Hippocampal formation (tissue), 2 donors: ENCODE measurements at places on chromosomes 1 and 21.

DNA sequence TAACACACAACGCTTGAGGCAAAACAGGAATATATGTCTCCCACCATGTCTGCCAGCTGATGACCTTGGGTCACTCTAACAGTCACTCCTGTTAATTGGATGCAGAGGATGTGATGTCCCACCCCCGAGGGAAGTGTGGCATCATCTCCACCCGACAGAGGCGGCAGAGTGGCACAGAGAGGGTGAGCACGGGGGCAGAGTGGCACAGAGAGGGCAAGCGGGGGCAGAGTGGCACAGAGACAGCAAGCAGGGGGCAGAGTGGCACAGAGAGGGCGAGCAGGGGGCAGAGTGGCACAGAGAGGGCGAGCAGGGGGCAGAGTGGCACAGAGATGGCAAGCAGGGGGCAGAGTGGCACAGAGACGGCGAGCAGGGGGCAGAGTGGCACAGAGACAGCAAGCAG lies 44.3 kb downstream of the DISP3 start:
- no peak for DNase-seq

DNA sequence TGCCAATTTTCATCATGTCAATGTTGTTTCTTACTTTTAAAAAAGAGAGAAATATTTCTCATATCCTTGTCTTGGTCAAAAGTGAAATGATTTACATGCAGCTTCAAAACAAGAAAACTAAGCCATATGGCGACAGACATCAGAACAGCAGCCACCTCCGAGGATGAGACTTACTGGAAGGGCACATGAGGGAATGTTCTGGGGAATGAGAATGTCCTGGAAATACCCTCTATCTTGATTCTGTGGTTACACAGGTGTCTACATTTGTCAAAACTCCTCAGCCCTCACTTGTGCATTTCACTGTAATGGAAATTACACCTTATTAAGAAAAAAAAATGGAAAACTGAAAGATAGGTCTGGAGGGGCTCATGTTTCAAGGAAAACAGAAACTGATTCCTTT lies 14.2 kb upstream of the ECE1 start:
- DNase-seq, result no peak

- DNase-seq, result no peak
Measured at GRCh38 chr1:3919706-3920105, 19.6 kb upstream of the C1orf174 start.

- peak; percentile 16 for DNase-seq
Measured at GRCh38 chr1:241934201-241934848, 23.2 kb upstream of the BECN2 start.

GRCh38 chr1:17494114-17494729 lies 45.3 kb upstream of the ARHGEF10L start:
- DNase-seq, result peak; percentile 14

- peak; percentile 55 for DNase-seq
Measured at GRCh38 chr1:220879076-220879508, at the start of gene HLX. Gene HLX (plus strand): TSS chr1:220879443. CDS start chr1:220879858, 415 bp downstream.

DNA sequence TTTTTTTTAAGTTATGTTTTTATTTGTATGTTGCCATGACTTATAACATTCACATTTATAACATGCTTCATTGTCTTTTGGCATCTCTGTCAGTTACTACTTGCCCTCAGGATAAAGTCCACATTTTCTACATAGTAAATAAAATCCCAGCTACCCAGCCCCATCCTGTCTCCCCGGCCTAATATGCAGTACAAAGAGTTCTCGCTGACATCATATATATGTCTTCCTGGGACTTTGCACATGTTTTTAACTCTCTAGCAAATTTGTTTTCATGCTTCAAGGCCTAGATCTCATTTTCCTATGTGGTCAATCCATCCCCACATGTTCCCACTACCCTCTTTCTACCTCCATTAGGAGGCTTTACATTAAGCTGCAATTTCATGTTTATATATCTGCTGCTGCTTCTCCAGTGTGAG lies 33.0 kb upstream of the IVNS1ABP start:
- no peak for DNase-seq

GRCh38 chr1:20602851-20603450 lies 14.1 kb downstream of the CDA start:
- no peak for DNase-seq

- DNase-seq, result no peak
Measured at GRCh38 chr1:70891051-70891843, 156.4 kb downstream of the PTGER3 start.

DNA sequence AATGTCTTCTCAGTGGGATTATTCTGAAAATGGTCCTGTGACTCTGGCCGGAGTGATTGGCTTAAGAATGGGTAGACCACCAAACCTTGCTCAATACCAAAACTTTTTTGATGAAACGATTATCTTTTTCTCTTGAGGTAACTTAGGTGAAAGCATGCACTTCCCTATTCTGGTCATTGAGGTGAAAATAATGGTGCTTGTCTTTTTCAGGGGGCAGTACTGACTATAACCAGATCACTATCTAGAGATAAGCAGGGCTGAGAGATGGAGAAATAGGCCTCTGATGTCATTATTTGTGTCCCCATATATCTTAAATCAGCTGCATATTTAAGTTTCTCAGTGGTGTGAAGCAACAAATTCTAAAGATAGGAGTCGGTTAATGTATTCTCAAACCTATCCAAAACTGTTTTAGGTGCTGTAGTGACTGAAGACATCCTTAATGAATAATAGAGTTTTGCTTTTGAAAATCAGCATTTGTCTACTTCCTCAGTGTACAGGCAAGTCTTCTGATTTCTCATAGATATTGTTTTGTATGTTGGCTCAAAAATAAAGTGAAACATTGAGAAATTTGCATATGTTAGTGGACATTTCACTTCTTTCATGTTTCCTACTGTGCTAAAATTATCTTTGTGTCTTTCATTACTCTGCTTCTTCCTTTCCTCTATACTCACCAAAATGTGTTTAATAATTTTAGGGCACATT lies 735.3 kb upstream of the ADGRL4 start:
- no peak for DNase-seq

- no peak for DNase-seq
Measured at GRCh38 chr1:42250164-42250563, 84.9 kb downstream of the FOXJ3 start.

DNA sequence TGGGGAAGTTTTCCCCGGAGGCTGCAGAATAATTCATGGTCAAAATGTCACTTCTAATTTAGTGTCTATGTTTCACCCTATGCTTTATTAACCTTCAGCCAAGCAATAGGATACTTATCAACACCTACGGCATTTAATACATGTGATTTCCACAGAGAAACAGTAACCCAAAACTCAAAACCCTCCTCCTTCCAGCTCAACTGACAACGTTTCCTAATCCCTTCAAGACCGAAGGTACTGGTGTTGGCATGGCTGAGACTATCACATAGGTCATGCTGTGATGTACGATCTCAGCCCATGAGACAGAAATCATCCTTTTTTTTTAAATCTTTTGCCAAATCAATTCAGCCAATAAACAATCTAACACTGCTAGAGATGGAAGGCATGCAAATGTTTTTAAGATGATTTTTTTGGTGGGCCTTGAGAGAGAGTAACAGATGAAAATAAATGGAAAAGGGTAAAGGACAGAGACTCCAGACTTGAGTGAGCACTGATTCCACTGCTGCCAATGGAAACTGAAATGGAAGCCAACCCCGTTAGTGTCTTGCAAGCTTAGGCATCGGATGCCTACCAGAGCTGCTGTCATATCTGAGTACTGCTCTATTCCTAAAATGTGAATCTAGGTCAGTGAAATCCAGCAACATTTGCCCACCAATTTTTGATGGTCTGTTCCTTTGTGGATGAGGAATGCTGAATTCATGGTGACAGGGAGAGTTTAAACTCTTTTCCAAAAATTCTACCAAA lies 63.4 kb upstream of the BCL10 start:
- no peak for DNase-seq

DNA sequence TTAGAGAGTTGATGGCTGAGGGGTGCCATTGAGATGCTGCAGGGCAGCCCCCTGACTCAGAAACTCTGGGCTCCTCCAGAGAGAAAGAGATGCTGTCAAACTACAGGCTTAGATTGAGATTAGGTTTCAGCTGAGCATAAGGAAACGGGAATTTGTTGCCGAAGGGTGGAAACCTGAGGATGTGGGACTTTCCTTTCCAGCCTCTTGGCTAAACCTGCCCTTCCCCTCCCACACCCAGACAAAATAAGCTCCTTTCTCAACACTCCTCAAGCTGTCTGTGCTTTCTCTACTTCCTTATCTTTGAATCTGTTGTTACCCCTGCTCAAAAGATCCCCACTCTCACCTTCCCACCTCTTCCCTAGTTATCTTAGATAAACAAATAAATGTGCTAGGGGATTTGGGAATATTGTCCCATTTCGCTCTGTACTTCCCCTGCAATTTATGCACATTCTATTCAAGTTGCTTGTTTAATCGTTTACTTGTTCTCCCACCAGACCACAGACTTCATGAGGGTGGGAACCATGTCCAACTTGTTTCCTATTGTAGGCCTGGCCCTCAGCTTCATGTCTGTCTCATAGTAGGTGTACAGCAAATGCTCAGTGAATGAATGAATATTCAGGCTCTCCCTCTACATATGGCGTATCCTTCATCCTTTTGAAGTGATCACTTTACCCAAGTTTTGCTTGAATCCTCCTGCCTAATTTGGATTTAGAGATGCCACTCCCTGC lies 30.6 kb upstream of the MARK1 start:
- DNase-seq, result no peak

DNA sequence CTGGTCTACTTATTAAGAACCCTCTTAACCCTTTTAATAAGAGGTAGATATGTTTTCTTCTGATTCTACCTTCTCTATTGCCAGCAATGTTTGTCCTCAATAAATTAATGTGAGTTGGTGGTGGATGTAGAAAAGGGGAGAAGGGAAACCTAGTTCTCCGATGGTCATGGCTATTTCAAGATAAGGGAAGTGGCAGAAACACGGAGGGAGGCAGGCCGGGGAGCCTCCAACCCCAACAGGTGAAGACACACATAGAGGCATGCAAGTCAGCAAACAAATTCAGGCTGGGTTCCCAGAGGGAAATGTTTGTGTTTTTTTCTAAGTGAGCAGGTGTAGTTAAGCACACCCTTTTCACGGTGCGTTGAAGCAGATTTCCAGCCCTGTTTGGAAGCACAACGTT lies 31.0 kb upstream of the CLDN14 start:
- no peak for DNase-seq

GRCh38 chr1:48932366-48932765 lies 155.7 kb upstream of the BEND5 start:
- DNase-seq, result no peak

GRCh38 chr21:41616031-41616591 lies 108.2 kb upstream of the TMPRSS2 start:
- no peak for DNase-seq
